HAP-1 (cell line): ENCODE measurements at places on chromosomes 13 and 19.

DNA sequence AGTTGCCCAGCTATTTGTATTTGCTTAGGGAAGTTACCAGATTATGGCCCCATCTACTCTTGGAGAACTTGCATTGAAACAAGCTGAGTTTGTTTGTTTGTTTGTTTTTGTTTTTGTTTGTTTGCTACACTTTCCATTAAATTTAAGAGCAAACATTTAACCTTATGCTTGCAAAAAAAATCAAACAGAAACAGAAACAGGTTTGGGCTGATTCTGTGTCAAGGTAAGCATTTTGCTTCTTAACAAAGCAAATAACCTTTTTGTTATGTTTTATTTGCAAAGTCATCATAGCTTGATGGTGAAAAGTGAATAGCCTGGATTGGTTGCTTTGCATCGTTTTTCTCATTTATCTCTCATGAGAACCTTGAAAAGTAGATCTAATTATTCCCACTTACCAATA, 531.8 kb downstream of the EFNB2 start:
- no peak for DNase-seq

GRCh38 chr13:77503398-77503797, 32.1 kb upstream of the SCEL start:
- no peak for DNase-seq

GRCh38 chr19:50649433-50650391, at the start of gene C19orf81:
C19orf81 (plus strand) TSS chr19:50649445; CDS start chr19:50649445, 0 bp downstream.
- DNase-seq: peak; percentile 57

GRCh38 chr19:3366753-3367627, 607 bp downstream of the NFIC start:
- DNase-seq: no peak

- no peak for DNase-seq
These were observed 111.8 kb downstream of the TUBA3C start for GRCh38 chr13:19069684-19070397.

DNA sequence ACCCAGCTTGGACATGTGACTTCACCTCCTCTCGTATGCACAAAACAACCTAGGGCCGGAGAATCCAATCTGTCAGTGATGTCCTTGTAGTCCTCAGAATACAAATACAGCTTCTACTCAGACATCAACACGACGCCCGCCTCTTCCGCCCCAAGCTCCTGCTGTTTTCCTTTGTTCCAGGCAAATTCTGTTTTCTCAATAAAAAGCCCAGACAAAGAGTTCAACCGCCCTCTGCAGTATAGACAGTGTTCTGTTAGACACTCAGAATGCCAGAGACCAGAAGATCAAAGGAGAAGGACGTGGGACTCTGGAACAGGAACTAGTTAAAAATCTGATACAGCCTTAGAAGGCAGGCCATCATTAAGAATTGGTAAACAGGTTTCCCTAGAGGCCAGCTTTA, 42.0 kb upstream of the GGACT start:
- peak; percentile 68 for DNase-seq

GRCh38 chr13:50449465-50449864, 394.0 kb downstream of the DLEU7 start:
- DNase-seq: no peak

DNA sequence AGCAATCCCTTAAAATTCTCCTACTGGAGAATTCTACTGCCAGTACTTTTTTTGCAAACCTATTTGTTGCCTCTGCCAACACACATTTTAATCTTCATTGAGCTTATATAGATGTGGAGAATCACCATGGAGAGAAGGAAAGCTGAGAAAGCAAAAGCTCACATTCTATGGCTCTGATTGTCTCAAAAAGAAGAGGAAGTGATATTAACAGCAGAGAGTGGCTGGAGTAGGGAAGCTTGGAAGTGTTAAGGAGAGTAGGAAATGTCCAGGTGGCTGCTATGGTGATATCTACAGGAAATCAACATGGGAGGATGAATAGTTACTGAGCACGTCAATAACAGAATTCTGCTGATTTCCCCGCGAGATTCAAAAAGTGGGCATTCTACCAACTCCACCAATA, 78.8 kb upstream of the TDRD3 start:
- no peak for DNase-seq

DNA sequence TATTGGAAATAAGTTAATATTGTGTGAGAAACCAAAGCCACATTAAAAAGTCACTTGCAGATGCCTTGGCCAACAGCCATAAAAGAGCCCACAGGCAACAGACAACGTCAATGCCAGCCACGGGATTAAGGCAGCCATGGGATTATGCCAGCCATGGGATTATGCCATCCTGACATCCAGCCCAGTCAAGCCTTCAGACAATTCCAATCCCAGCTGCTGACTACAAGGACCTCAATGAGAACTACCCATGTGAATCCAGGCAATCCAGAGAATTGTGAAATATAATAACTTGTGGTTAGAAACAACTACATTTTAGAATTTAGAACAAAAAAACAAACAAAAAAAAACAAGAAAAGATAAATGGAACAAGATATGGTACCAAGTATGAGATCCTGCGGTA, 356.6 kb downstream of the EFNB2 start:
- no peak for DNase-seq

GRCh38 chr13:107028751-107029150, 460.8 kb upstream of the ARGLU1 start:
- no peak for DNase-seq

DNA sequence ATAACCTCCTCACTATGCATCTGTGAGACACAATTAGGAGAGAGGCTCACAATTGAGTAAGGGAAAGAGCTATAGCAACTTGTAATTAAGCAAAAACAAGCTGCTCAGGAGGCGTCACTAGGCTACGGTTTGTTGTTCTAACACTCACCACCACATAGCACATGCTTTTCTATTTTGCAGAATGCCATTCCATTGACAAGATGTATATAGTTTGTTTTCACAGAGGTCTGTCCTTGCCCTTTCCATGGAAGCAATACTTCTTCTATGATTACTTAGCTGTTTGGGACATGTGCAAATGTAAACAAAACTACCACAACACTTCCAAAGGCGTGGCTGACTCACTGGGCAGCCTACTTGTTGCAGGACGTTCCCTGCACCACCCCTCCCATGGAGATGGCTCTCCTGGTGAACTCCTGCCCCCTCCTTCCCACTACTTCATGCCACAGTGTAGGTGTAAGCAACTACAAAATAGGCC, 33.9 kb upstream of the FAM216B start:
- no peak for DNase-seq

DNA sequence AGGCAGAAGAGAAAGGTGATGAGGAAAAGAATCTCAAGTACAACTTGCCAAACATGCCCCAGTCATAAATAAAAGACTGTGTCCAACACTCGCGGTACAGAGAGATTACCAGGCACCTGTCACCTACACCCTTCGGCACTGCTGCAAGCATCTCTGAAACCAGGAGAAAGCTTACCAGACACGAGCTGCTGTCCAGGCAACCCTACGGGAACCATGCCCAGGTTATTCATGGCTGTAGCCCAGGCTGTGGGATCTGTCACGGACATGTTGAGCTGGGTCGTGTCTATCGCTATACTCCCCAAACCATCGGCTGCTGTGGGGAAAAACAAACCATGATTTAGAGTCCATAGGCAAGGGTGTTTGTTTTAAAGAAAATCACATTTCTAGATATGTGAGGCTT, 375.0 kb downstream of the ENOX1 start:
- DNase-seq: no peak

DNA sequence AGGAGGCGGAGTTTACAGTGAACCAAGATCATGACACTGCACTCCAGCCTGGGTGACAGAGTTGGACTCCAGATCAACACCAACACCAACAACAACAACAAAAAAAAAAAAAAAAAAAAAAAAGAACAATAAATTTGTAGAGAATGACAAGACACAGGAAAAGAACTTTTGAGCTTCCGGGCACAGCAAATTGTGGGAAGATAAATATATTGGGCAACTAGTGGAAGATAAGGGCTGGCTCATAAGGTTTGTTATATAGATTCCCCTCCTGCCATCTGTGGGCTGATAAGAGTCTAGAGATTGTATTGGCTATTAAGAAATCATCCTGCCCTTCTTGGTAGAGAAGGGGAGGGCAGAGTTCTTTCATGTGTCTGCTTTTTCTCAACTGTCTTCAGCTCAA, 33.1 kb upstream of the CYP2S1 start:
- DNase-seq: no peak

DNA sequence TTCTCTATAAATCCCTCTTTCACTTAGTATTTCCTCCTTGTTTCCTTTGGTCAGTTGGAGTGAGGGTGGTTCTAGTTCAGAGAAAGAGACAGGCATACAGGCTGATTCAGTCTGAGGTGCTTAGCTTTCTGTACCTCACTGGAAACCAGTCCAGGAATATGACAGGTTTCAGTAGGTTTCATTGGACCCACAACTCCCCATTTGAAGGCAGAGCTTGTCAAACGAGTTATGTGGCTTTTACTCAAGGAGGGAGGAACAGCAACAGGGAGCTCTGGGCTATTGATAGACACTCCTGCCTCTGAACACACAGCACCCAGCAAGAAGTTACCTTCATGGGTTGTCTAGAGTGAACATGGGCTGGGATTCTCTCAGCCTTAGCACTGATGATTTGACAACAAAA, 14.5 kb downstream of the ACTN4 start:
- no peak for DNase-seq

- DNase-seq: no peak
These were observed 13.1 kb downstream of the NAXD start for GRCh38 chr13:110628477-110628793.

- no peak for DNase-seq
These were observed 24.9 kb upstream of the MEDAG start for GRCh38 chr13:30881191-30881651.

DNA sequence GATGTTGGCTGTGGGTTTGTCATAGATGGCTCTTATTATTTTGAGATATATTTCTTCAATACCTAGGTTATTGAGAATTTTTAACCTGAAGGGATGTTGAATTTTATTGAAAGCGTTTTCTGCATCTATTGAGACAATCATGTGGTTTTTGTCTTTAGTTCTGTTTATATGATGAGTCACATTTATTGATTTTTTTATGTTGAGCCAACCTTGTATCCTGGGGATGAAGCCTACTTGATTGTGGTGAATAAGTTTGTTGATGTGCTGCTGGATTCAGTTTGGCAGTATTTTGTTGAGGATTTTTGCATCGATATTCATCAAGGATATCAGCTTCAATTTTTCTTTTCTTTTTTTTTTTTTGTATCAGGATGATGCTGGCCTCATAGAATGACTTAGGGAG, 29.4 kb downstream of the NBEA start:
- DNase-seq: no peak

DNA sequence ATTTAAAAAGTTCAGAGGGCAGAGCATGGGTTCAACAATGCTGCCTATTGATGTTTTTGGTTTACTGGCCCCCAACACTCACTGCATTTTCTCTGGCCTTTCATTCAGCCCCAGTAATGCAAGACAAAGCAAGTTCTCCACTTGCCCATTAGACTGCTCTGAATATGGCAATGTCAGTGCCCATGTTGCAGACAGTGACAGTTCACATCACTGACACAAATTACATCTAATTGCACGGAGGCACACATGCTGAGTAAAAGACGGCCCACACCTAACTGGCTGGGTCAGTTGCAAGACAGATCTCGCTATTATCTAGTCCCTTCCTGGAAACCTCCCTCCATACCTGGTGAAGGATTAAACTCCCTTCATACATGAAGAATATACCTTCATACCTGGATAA, 54.0 kb downstream of the ENOX1 start:
- no peak for DNase-seq

GRCh38 chr13:99015606-99016490, 38.0 kb upstream of the DOCK9 start:
- DNase-seq: no peak

DNA sequence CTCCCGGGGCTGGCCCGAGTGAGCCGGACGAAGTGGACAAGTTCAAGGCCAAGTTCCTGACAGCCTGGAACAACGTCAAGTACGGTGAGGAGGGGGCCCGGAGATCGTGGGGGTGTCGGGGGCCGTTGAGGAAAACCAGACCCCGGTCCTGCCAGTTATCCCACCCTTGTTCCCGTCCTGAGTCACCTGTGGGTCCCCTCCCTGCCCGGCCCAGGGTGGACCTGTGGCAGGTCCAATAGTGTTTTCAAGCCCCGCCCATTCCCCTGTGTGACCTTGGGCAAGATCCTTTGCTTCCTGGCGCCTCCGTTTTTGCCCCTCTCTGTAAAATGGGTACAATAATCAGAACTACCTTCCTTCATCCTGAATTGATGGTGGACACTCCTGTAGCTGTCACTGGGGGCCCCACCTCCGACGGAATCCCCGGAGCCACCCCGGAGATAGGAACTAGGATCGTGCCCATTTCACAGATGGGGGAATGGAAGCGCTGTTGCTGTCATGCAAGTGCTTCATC, 593 bp downstream of the ATG4D start:
- DNase-seq: no peak

GRCh38 chr13:113103646-113104045, 1.9 kb upstream of the F7 start:
- no peak for DNase-seq

DNA sequence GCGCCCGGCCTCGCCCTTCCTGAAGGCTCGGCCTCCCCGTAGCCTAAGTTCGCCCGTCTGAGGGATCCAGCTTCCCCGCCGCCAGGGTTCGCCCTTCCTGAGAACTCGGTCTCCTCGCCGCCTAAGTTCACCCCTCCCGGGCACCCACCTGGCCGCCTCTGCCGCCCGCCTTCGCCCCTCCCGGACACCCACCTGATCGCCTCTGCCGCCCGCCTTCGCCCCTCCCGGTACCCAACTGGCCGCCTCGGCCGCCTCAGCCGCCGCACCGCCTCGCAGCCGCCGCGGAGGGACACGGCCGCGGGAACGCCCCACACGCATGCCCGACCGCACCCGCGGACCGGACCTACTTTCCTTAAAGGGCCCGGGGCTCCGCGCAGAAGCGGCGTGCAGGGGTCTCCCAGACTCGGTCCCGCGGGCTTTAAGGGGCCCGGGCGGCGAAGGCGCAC, at the start of gene MOB3A:
Gene MOB3A (minus strand): TSS at position 293 of the 446 bp plus-strand sequence. CDS start 17,766 bp downstream, outside the sequence.
- DNase-seq: no peak
